ENCODE measurements at places on chromosomes 5 and 9. TPM values are rescaled to one million over a fixed set of nuclear protein-coding genes. Genes with fewer than 3 reads are reported as not detected.

The BOD1 gene
- 71.8 TPM for total RNA-seq

The IGIP gene
- total RNA-seq: 0.96 TPM

The LMAN2 gene
- 193 TPM for total RNA-seq

The SLC4A9 gene
- 0.01 TPM for total RNA-seq

The MYOT gene
- not detected for total RNA-seq

The GPRIN1 gene
- 9.3 TPM for total RNA-seq

The VCP gene
- total RNA-seq: 303 TPM

The CNTFR gene
- total RNA-seq: 0.08 TPM

The HMGCR gene
- 30.8 TPM for total RNA-seq

The CAPSL gene
- total RNA-seq: not detected

The DOCK2 gene
- total RNA-seq: 2.1 TPM

The GOLGA2 gene
- 49.0 TPM for total RNA-seq

The HTR4 gene
- total RNA-seq: not detected

The SHISAL2B gene
- total RNA-seq: not detected

The PCSK5 gene
- total RNA-seq: 0.68 TPM

The IL5 gene
- total RNA-seq: not detected

The BAAT gene
- 0.58 TPM for total RNA-seq

The TLR4 gene
- total RNA-seq: 0.34 TPM

The CYLC2 gene
- not detected for total RNA-seq

The MAMDC2 gene
- 0.25 TPM for total RNA-seq

The ANKRD20A1 gene
- 0.28 TPM for total RNA-seq

The CTXN3 gene
- not detected for total RNA-seq

The MARVELD2 gene
- total RNA-seq: 2.1 TPM

The INSL4 gene
- total RNA-seq: 15.8 TPM

The XPA gene
- 12.9 TPM for total RNA-seq

The KLF4 gene
- 13.3 TPM for total RNA-seq

The PCDHGA1 gene
- total RNA-seq: 0.34 TPM

The CORO2A gene
- 0.71 TPM for total RNA-seq

The NSUN2 gene
- 95.5 TPM for total RNA-seq

The ANKRD31 gene
- total RNA-seq: 0.12 TPM

The PTGS1 gene
- 0.82 TPM for total RNA-seq

The SLC45A2 gene
- not detected for total RNA-seq

The TMEFF1 gene
- 1.1 TPM for total RNA-seq

The EPB41L4A gene
- total RNA-seq: 1.3 TPM

The ADAMTS16 gene
- total RNA-seq: 1.7 TPM

The EIF4E1B gene
- not detected for total RNA-seq

The PLAC8L1 gene
- total RNA-seq: not detected

The MACIR gene
- 19.9 TPM for total RNA-seq
